ELR (cell line): ENCODE measurements at places on chromosomes 16 and 17.
A peak's percentile ranks its signal among the peaks of the same experiment; 100 is the strongest.

GRCh38 chr17:42378959-42379594, 9.2 kb downstream of the STAT3 start:
- DNase-seq: peak; percentile 28

GRCh38 chr16:56424791-56425438, 430 bp downstream of the AMFR start:
- DNase-seq: peak; percentile 52

- DNase-seq: no peak
These were observed 6.7 kb upstream of the GUCY2D start for GRCh38 chr17:7995724-7996123.

- DNase-seq: peak; percentile 68
These were observed 57.8 kb upstream of the IL34 start for GRCh38 chr16:70588565-70588964.

DNA sequence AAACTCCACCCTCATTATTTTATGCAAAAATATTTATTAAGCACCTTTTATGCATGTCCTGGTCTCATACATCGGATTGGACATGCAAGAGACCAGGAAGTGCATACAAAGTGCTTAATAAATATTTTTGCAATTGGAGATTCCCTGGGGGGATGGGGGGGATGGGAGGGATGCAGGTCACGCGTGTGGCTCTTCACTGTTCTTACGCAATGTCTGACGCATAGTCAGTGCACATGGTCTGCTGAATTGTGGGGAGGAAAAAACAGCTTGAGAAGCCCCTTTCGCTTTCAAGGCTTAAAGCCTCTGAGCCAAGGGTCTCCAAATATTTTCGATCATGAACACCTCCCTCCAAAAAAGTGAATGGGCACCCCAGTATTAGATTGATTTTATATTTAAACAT, 96.7 kb upstream of the XYLT1 start:
- DNase-seq: peak; percentile 28

GRCh38 chr17:74190154-74190553, 13.3 kb upstream of the RPL38 start:
- DNase-seq: peak; percentile 64

GRCh38 chr16:70151941-70152509, 21.6 kb upstream of the CLEC18C start:
- no peak for DNase-seq

DNA sequence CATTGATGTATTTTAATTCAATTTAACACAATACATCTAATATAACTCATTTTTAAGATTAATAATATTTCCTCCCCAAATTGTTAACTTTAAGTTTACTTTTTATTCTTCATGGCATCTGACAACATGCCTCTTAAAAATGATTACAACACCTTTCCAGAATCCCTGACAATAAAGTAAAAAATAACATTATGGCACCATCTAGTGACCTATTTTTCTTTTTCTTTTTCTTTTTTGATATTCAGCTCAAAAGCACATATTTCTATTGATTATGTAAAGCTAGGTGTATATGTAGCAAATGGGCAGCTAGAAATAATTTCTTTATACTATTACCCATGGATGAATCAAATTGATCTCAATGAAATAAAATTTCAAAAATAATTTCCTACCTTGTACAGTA, 834.3 kb upstream of the CDH8 start:
- DNase-seq: no peak

DNA sequence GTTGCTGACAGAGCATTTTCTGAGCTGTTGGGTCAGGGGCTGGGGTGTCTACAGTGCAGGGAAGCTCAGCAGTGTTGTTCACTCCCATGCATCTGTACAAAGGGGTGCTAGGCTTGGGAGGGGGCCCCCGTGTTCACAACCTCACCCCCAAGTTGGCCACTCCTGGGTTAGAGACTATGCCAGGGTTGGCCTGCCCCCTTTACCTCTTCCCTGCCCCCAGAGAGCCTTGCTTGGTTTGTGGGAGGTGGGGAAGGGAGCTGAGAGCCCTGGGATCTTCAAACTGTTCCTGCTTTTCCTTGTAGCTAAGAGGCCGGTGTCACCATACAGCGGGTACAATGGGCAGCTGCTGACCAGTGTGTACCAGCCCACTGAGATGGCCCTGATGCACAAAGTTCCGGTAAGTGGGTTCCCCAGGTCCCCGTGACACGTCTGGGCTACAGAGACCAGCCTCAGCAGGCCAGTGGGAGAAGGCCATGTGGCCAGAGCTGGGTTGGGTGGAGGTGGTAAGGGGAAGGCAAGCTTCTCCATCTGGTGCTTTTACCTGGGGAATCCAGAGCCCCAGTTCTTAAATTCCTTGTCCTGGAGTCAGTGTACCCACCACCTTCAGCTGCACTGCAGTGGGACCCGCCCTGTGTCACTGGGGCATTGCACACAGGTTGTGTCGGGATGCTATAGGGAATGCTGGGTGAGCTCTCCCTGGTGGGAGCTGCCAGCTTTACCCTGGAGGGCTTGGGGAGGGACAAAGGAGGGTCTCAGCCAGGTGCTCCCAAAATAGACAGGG, 11.8 kb downstream of the GPRC5C start:
- no peak for DNase-seq

GRCh38 chr16:84583995-84584394, 33.9 kb downstream of the COTL1 start:
- no peak for DNase-seq
